ENCODE measurements at places on chromosomes 5 and 9.
A peak's percentile ranks its signal among the peaks of the same experiment; 100 is the strongest.

DNA sequence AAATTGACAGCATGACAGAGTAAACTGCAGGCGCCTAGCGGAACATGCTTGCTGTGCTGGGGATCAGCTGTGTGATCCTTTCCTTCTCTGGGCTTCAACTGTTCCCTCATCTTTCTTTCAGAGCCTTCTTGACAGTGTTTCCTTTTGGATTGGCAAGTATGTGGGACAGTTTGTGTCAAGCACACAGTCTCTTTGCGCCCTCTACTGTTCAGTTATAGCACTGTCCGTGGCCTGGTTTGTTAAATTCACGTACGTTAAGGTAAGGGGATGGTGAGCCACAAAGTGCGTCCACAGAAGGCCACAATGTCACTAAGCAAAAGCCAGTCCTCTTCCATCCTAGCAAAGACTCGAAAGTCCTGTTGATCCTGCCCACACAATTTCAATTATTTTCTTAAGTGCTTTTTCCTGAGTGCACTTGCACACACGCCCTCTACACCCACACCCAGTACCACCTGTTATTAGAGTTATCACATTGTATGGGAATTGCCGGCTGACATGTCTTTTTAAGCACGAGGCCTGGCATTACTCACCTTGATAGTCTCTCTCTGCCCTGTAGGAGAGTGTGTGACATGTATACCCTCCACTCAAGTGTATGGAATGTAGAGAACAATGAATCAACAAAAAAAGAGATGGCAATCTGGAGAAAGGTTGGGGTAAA lies 22.5 kb upstream of the PTPN3 start:
- DNase-seq, result no peak

DNA sequence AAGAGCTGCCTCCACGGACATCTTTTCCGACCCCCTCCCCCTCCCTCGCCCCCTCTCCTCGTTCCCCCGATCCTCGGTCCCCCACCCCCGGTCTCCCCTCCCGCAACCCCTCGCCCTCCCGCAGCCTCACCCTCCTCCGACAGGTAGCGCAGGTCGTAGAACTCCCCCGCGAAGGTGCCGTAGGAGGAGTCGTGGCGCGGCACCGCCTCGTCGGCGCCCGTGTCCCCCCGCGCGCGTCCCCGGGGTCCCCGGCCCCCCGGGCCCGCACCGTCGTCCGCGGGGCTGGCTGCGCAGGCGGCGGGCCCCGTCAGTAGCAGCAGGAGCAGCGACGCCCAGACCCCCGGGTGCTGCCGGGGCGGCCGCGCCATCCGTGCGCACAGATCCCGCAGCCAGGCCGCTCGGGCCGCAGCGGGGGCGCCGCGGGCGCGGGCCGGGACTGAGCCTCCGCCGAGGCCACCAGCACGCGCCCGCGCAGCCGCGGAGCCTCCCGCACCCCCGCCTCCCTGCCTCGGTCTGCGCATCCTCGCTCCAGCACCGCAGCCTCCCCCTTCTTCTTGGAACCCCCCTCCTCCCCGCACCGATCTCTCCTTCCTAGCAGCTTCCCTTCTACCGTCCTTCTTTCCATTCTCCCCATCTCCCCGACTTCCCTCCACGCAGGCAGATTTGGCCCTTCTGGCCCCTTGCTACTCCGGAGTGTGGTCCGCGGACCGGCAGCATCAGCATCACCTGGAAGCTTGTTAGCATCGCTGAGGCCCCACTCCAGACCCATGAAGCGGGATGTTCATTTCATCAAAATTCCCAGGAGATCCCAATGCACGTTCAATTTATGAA lies at the start of gene FRRS1L:
FRRS1L (minus strand) TSS at position 479 of the 831 bp plus-strand sequence; CDS start at position 368, 111 bp downstream.
- DNase-seq, result peak; percentile 41

GRCh38 chr5:169814522-169814921 lies 165.8 kb downstream of the INSYN2B start:
- no peak for DNase-seq

- no peak for DNase-seq
These were observed 57.6 kb downstream of the DENND4C start for GRCh38 chr9:19288081-19288480.

GRCh38 chr5:57383093-57383861 lies 99.3 kb downstream of the ACTBL2 start:
- DNase-seq, result no peak

DNA sequence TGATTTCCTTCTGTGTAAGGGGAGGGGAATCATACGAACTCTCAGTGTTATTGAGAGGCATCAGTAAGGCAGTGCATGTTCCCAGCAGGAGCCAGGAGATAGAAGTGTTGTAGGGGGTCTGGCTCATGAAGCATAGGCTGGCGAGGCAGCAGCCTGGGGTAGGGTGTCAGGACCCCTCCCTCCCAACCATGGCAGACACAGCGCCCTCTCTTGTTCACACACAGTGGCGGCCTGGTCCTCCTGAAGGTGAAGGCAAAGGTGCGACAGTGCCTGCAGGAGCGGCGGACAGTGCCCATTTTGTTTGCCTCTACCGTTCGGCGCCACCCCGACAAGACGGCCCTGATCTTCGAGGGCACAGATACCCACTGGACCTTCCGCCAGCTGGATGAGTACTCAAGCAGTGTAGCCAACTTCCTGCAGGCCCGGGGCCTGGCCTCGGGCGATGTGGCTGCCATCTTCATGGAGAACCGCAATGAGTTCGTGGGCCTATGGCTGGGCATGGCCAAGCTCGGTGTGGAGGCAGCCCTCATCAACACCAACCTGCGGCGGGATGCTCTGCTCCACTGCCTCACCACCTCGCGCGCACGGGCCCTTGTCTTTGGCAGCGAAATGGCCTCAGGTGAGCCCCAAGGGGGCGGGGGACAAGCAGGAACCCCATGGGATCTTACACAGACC lies 4.7 kb downstream of the SLC27A4 start:
- no peak for DNase-seq

- DNase-seq, result no peak
These were observed 24.6 kb upstream of the IFNB1 start for GRCh38 chr9:21102305-21102704.

All from caudate nucleus (tissue), 63 donors.